Activated CD4-positive, alpha-beta T cell treated with anti-CD3 and anti-CD28 coated beads, Interleukin-2, amount 50 U/mL, for 1 hour (primary cell): ENCODE measurements at places on chromosomes 5 and 9.

DNA sequence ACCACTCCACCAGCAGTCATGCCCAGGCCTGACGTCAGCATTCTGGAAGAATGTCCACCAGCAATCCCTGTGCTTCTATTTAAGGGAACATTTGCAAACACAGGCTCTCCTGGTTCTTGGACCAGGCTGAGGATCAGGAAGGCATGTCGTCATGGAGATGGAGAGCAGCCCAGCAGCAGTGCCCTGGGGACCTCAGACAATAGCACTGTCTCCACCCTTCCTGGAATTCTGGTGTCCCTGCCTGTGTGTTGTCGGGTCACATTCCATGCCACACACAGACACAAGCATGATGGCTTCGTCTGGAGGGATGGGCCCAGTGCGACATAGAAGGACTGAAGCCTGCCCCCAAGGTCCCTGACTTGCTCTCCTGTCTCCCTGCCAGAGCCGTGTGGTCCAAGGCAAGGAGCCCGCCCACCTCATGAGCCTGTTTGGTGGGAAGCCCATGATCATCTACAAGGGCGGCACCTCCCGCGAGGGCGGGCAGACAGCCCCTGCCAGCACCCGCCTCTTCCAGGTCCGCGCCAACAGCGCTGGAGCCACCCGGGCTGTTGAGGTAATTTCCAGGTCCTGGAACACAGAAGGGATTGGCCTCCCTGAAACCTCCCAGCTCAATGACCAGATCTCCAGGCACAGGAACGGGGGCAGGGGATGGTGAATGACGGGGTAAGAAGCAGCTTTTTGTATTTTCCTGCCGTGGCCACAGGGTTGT is 43.8 kb downstream of the STOM start:
- no peak for DNase-seq

DNA sequence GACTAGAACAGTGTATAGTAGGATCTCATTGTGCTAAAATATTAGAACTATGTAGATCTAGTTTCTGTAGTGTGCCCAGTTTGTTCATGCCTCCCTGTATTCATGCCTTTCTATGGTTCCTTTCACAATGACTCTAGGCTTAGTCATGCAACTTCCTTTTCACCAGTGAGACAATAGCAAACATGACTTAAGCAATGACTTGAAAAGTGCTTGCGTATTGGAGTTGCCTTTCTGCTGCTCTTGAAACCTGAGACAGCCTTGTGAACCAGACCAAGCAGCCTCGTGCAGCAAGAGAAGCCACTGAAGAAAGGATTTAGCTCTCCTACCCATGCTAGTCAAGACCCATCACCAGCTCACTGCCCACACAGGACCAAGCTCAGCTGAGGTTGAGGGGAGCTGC is 294.5 kb upstream of the TAS2R1 start:
- DNase-seq: no peak

GRCh38 chr9:107288701-107289100 is 5.6 kb downstream of the RAD23B start:
- DNase-seq: no peak

GRCh38 chr5:132260051-132260450 is 2.6 kb downstream of the PDLIM4 start:
- DNase-seq: no peak
